Pancreas (tissue), 10 donors: ENCODE measurements at places on chromosomes 4 and X. TPM values are rescaled to one million over a fixed set of nuclear protein-coding genes. Genes with fewer than 3 reads are reported as not detected.

DNA sequence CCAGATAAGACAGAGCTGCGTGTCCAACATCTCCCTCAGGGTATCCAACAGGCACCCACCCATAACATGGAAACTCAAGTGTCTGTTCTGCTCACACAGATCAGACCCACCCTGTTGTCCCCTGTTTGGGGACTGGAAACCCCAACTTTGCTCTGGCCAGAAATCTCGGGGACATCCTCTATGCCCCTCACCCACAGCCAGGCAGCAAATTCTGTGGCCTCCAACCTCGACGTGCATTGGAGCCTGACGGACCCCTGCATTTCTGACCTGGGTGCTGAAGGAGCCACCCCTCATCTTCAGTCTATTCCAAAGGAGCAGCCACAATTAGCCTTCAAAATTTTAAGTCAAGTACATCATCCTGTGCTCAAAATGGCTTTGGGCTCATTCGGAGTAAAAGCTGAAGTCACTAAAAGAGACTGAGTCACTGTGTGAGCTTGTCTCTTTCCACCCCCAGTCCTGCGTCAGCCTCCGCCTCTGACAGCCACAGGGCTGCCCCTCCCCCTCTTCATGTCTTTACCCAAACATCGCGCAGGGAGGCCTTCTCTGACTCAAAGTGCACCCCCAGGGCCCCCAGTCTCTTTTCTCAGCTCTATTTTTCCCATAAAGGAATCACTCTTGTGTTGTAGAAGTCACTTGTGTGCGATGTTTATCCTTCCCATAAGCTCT, 24.4 kb upstream of the PDE6B start:
- no peaks in the 10 kb centered on the region for H3K4me1 ChIP-seq
- DNase-seq: no peak
- no peak overlapping the region for H3K27ac ChIP-seq
- H3K4me3 ChIP-seq: no peak overlapping the region

DNA sequence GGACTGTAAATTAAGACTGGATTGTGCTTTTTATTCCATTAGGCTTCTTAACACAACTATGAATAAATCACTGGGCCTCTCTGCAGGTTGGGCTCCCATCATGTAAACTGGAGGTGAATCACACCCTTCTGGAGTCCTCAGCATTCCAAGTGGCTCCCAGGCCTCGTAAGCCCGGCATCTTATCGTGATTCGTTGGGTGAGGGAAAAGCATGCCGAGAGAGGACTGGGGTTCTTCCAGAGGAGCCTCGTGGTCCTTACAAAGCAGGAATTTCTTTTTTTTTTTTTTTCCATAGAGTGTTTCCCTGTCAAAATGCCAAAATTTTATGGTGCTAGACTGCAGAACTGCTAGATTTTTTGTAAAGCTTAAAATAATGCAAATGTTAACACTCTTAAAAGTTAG, 20.0 kb downstream of the CLDN22 start:
- DNase-seq: no peak
- H3K4me3 ChIP-seq: no peak overlapping the region
- no peaks in the 10 kb centered on the region for H3K4me1 ChIP-seq
- no peaks in the 10 kb centered on the region for H3K36me3 ChIP-seq
- H3K27ac ChIP-seq: no peak overlapping the region

- DNase-seq: no peak
- H3K27me3 ChIP-seq: no peaks in the 10 kb centered on the region
- H3K4me1 ChIP-seq: no peaks in the 10 kb centered on the region
- no peak overlapping the region for H3K4me3 ChIP-seq
- H3K36me3 ChIP-seq: no peaks in the 10 kb centered on the region
Observed at GRCh38 chr4:31114816-31115215, 394.6 kb downstream of the PCDH7 start.

DCAF12L1 gene
- total RNA-seq: not detected

TCEAL7 gene
- 1.0 TPM for total RNA-seq

XAGE2 gene
- not detected for total RNA-seq

CCNB3 gene
- 0.12 TPM for total RNA-seq
